ENCODE measurements at places on chromosomes 11 and 22. TPM values are rescaled to one million over a fixed set of nuclear protein-coding genes. Genes with fewer than 3 reads are reported as not detected.

MAJIN gene
- total RNA-seq: not detected

TREH gene
- total RNA-seq: not detected

DNA sequence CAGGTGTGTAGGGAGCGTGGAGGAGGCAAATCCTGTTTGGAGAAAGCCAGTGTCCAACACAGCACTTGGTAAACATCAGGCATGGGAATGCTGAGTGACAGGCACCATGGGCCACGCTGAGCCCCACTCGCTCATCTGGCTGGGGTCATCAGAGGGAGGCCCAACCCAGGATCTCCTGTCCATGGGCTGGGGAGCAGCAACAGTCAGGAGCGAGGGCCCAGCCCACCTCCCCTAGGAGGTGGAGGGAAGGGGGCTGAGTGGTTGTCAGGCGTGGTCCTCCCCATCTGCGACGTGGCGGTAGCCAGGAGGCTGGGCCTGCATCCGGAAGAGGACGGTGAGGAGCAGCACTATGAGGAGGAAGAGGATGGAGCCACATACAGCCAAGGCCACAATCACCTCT lies 8.8 kb downstream of the ACP2 start:
- no peak for DNase-seq

DNA sequence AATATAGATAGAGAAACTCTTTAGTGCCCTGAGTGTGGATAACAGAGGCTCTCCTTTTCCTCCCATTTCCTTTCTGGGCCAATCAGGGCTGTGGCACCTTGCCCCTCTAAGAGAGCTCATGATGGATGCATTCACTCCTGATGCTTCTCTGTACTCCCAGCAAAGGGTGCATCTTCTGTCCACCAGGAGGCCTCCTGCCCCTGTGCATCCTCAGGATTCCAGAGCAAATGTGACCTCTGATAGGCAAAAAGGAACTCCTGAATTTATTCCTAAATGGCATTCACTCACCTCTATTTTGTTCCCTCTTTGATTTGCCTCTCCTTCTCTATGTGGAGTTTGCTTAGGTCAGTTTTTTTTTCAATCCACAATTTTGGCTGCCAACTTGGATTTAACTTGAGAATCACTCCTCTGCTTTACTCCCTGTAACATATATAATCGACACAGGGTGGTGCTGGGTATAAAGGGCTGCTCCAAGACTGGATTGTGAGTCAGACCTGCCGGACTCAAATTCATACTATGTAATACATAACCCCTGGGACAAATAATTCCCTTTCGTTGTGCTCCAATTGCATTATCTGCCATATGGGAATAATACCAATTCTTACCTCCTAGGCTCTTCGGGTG lies 1.1 kb upstream of the MRGPRX4 start:
- no peak for DNase-seq

DNA sequence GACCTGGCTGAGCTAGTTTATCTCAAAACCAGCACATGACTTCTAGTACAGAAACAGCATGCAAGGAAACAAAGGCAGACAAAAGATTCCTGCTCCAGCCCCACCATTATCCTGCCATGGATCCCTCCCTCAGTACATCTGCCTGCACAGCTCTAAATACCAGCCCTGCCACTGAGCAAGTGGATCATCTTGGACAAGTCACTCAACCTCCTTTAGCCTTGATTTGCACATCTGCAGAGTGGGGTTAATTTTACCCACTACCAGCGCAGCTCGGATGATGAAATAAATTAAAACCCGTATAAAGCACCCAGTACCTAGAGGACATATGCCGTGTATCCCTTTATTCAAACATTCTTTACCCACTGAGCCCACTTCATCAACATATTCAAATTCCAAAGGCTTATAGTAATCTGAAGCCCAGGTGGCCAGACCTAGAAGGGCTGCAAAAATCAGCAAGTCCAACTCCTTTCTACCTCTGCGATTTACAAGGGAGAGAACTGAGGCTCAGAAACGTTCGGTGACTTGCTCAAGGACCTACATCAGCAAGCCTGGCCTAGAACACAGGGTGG lies 7.5 kb downstream of the SYN3 start:
- no peak for DNase-seq

DNA sequence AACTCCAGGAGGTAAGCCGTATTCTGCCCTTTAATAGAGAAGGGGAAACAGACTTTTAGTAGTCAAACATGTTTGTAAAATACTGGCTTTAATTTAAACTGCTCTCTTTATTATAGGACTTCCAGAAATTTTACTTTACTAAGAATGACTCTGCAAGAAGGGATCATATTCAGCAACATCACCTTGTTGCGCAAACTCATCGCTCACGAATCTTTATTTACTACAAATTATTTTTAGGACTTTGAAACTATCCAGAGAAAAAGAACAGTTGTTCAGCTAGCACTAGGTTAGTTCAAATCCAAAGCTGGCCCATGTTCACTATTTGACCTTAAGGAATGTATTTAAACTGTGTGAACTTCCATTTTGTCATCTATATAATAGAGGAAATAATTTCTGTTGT lies 498.3 kb upstream of the TENM4 start:
- DNase-seq: no peak

GRCh38 chr22:39171623-39172264 lies 19.3 kb upstream of the CBX7 start:
- DNase-seq: no peak

- DNase-seq: no peak
Measured at GRCh38 chr11:117702946-117703598, 93.9 kb downstream of the DSCAML1 start.

GRCh38 chr22:24564376-24565058 lies 8.7 kb downstream of the SNRPD3 start:
- no peak for DNase-seq

GRCh38 chr11:9015677-9016076 lies 11.9 kb upstream of the NRIP3 start:
- peak; percentile 30 for DNase-seq

GRCh38 chr11:34976496-34977088 lies 60.2 kb downstream of the PDHX start:
- DNase-seq: no peak

GRCh38 chr11:3995949-3996554 lies 98.5 kb upstream of the RRM1 start:
- DNase-seq: no peak

GRCh38 chr11:45949992-45950407 lies 27.5 kb downstream of the LARGE2 start:
- DNase-seq: no peak

DNA sequence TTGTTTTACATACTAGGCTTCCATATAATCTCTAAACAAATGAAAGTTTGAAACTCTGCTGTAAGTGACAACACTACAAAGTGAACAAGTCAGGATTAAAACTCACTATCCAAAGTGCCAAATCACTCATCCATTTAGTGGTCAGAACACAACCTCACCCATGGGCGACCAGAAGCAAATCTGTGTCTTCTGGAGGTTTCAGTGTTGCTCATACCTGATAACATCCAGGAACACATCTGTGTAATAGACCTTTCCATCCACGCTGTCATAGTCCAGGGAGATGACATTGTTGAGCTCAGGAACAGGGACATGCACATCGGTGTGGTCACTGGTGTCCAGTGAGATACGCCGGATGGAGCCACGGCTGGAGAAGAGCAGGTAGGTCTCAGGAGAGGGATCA lies 28.5 kb upstream of the CKAP5 start:
- DNase-seq: no peak

Data from progenitor cell of endocrine pancreas (in vitro differentiated cells).